Mesenchymal stem cell (in vitro differentiated cells and primary cell): ENCODE measurements at places on chromosomes 4 and X.

- no peak overlapping the region for H3K27ac ChIP-seq
- H3K27me3 ChIP-seq, result no peaks in the 10 kb centered on the region
- no peaks in the 10 kb centered on the region for H3K36me3 ChIP-seq
- no peak overlapping the region for H3K4me3 ChIP-seq
- no peaks in the 10 kb centered on the region for H3K4me1 ChIP-seq
These were observed 20.8 kb upstream of the FREM3 start for GRCh38 chr4:143721317-143721716.

DNA sequence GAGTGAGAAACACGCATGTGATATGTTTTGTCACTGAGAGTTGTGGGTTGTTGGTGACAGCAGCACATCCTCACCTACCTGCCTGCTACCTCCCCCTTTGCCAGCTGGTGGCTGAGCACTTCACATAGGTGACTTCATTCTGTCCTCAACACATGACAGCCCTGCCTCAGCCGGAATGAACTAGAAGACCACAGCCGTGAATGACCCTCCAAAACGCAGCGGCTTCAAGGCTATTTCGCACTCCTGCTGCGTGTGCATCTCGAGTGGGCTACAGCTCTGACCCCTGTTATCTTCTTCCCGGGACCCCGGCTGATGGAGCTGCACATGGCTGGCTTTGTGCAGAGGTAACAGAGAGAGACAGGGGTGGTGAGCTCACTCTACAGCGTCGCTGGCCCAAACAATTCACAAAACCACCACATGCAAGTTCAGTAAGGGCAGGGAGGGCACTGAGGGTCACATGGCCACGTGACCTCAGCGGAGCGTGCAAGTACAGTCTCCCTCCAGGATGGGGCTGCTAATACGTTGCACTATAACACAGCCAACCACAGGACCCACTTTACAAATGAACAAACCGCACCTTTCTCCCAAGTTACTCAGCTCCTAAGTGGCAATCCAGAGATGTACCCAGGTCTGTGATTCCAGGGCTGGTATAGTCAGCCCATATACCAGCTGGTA is 6.3 kb upstream of the PPP2R2C start:
- no peak overlapping the region for H3K27ac ChIP-seq
- no peak for DNase-seq
- H3K4me3 ChIP-seq, result no peak overlapping the region
- H3K27me3 ChIP-seq, result peaks cover 50% of the 10 kb centered on the region
- no peaks in the 10 kb centered on the region for H3K36me3 ChIP-seq

DNA sequence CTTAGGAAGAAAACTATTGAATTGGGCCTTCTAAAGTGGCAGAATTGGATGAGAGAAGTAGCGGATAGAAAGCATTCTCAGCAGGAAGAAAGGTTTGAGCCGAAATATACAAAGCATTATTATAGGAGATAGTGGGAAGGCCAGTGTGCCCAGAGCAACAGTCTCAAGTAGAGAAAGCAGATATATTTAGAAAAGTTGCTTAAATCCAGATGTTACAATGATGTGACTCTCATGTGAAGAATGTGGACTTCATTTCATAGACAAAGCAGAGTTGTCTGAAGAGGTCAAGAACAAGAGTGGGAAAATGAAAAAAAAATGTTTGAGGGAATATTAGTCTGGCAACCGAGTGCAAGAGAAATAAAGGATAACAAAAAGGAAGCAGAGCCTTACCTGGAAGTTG is 66.9 kb downstream of the SYNPO2 start:
- no peak for DNase-seq
- no peak overlapping the region for H3K27ac ChIP-seq
- no peaks in the 10 kb centered on the region for H3K36me3 ChIP-seq
- H3K27me3 ChIP-seq, result no peaks in the 10 kb centered on the region

DNA sequence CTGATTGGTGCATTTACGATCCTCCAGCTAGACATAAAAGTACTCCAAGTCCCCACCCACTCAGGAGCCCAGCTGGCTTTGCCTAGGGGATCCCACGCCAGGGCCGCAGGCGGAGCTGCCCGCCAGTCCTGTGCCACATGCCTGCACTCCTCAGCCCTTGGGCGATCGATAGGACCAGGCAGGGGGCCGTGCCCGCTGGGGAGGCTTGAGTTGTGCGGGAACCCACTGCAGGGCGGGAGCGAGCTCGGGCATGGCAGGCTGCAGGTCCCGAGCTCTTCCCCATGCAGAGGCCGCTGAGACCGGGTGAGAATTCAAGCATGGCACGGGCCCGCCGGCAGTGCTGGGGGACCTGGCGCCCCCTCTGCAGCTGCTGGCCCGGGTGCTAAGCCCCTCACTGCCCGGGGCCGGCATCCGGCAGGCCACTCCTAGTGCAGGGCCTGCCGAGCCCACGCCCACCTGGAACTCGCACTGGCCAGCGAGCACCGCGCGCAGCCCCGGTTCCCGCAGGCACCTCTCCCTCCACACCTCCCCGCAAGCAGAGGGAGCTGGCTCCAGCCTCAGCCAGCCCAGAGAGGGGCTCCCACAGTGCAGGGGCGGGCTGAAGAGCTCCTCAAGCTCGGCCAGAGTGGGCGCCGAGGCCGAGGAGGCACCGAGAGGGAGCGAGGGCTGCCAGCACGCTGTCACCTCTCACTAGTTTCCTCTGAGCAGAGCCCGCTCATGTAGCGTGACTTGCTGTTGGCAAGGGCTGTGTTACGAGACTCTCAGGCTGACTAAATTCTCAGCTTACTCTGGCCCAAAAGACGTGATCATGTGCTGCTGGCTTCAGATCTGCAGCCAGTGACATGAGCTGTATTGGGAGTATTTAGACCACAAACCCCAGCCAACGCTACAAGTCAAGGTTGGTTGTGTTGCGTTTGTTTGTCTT is 87.5 kb downstream of the TRAPPC11 start:
- peaks cover 7% of the 10 kb centered on the region for H3K27me3 ChIP-seq
- DNase-seq, result no peak
- H3K4me1 ChIP-seq, result peaks cover 4% of the 10 kb centered on the region

GRCh38 chrX:123223859-123224258 is 39.8 kb downstream of the GRIA3 start:
- no peaks in the 10 kb centered on the region for H3K36me3 ChIP-seq
- H3K27me3 ChIP-seq, result no peaks in the 10 kb centered on the region
- no peak overlapping the region for H3K4me3 ChIP-seq
- no peak overlapping the region for H3K27ac ChIP-seq
